ENCODE measurements at places on chromosomes 3 and 15.

GRCh38 chr15:71515375-71516186 is 294.8 kb upstream of the NR2E3 start:
- no peak for DNase-seq

GRCh38 chr15:63553388-63553791 is 43.8 kb upstream of the FBXL22 start:
- no peak for DNase-seq

- no peak for DNase-seq
These were observed 493.3 kb downstream of the MAGI1 start for GRCh38 chr3:65545429-65545828.

DNA sequence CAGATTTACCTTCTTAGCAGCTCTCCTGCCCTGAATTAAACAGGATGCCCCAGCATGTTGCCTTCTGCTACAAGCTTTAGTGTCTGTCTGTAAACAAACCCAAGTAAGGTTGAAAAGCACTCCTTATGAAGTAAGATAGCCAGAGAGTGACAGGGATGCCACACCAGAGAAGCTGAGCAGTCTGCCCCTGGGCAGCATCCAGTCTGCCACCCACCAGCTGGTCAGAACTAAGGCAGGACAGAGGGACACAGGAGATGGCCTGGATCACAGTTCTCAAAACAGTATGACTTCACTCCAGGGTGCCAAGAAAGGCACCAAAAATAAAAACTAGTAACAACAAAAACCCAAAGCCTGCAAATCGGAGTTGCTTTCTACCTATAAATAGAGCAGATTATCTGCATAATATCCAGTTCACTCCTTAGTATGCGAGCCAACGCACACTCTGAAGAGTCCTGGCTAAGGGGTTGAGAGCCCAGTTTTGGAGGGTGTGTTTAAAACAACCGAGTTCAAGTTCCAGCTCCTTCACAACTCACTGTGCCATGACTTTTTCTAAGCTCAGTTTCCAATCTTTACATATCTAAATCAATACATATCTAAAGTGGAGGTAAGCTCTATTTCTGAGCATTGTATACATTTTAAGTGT is 198.9 kb downstream of the KCNMB2 start:
- no peak for DNase-seq
